ENCODE measurements at places on chromosomes 16 and 17. TPM values are rescaled to one million over a fixed set of nuclear protein-coding genes. Genes with fewer than 3 reads are reported as not detected.

GRCh38 chr16:85123891-85124635, 11.8 kb upstream of the CIBAR2 start:
- H3K4me3 ChIP-seq, result no peak overlapping the region
- H3K36me3 ChIP-seq, result no peaks in the 10 kb centered on the region
- no peak for DNase-seq
- H3K27ac ChIP-seq, result no peak overlapping the region
- no peaks in the 10 kb centered on the region for H3K27me3 ChIP-seq
- no peaks in the 10 kb centered on the region for H3K4me1 ChIP-seq

GRCh38 chr17:45791935-45792334, 7.8 kb downstream of the CRHR1 start:
- H3K27ac ChIP-seq, result no peak overlapping the region
- no peaks in the 10 kb centered on the region for H3K27me3 ChIP-seq
- no peak overlapping the region for H3K4me3 ChIP-seq
- H3K4me1 ChIP-seq, result peaks cover 7% of the 10 kb centered on the region
- DNase-seq, result peak; percentile 54

- no peak overlapping the region for H3K27ac ChIP-seq
- no peak overlapping the region for H3K4me3 ChIP-seq
- H3K4me1 ChIP-seq, result peaks cover 5% of the 10 kb centered on the region
- DNase-seq, result peak; percentile 46
These were observed 4.7 kb downstream of the ZACN start for GRCh38 chr17:76083536-76084182.

LRRC36 gene
- 1.3 TPM for total RNA-seq

Data from pancreas (tissue), 10 donors.